Stimulated activated CD8-positive, alpha-beta memory T cell treated with anti-CD3 and anti-CD28 coated beads, Interleukin-15, amount 100 ng/mL, for 24 hours (primary cell): ENCODE measurements at places on chromosomes 2 and 18.

DNA sequence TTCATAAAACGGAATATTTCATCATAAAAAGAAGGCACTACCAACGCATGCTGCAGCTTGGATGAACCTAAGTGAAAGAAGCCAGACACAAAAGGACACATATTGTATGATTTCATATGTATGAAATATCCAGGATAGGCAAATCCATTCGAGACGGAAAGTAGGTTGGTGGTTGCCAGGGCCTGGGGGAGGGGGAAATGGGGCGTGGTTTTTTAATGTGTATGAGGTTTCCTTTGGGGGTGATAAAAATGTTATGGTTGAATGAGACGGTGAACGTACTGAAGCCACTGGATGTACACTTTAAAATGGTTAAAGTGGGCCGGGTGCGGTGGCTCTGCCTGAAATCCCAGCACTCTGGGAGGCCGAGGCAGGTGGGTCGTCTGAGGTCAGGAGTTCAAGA lies 20.0 kb upstream of the SPATA3 start:
- DNase-seq: no peak

DNA sequence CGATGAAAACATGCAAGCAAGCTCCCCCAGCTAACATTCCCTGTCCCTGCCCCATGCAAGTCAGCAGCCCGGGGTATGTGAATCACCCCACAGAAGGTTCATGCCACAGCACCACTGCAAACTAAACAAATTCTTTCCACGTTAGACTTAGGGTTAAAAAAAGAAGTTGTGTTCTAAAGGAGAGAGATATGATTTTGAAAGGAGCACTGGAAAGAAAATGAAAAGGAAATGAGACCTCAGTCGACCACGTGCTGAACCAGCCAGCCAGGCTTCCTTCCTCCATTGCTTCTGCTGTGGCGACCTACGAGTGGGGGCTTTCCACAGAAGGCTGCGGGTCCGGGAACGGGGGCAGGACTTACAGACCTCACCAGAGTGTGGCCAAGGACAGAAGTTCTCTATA lies 52.0 kb downstream of the ARL4C start:
- no peak for DNase-seq

DNA sequence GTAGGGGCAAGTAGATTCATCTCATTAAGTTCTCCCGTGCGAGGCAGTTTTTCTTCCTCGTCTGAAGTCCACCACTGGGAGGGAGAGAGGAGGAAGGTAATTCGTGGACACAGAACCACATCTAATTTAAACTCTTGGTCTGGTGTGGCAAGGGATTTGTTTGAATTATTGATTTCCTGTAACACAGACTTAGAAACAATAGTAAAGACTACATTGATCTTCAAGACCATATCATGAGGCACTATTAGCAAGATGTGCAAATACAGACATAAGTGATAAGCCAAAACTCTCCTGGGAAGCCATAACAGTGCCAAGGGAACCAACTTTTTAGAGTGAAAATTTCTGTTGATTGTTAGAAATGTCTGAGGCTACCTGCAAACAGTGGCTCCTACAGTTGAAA lies 158.6 kb downstream of the ALPK2 start:
- no peak for DNase-seq

DNA sequence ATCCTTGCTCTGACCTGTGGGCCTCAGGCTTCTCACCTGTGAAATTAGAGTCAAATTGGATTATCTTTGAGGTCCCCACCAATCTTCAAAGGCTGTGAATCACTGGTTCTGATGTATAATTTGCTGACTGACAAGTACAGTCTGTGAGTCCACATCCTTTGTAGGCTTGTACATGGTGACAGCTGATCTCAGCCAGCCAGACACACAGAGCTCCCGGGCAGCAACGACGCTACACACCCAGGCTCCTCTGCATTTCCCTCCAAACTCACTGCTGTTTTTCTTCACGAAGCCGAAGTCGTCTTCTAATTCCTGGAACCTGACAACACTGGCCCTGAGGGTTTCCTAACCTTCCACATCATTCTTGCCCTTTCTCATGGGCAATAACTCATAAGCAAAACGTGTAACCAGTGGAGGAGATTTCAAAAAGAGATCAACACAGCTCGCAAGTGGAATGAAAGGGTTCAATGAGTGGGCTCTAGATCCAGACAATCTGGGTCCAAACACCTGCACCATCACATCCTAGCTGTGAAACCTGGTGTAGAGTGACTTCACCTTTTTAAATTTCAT lies 37.9 kb upstream of the EVA1A start:
- no peak for DNase-seq

- DNase-seq: no peak
Measured at GRCh38 chr2:229153267-229153666, 117.8 kb downstream of the PID1 start.

- DNase-seq: no peak
Measured at GRCh38 chr2:96665083-96665569, 22.6 kb downstream of the FER1L5 start.

- no peak for DNase-seq
Measured at GRCh38 chr18:47749600-47749973, 180.9 kb downstream of the SMAD2 start.

GRCh38 chr18:23964282-23965238 lies 50.0 kb upstream of the TTC39C start:
- DNase-seq: no peak

DNA sequence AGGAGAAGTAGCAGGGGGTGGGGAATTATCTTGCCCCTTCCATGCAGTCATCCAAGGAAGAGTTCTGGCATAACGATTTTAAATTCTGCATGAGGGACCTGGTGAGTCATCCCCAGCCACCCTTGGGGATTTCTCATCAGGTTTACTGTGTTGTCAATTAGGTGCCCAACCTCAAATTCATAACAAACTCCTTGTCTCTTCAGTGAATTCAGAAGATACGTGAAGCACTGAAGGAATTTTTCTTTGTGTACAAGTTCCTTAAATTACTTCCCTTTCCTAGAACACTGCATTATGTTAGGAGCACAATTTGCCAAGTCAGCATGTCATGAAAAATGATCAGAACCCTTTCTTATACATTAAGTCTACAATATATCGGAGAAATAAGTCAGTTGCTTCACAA lies 70.8 kb upstream of the NOSTRIN start:
- no peak for DNase-seq
